ENCODE measurements at places on chromosomes 5 and 9.

DNA sequence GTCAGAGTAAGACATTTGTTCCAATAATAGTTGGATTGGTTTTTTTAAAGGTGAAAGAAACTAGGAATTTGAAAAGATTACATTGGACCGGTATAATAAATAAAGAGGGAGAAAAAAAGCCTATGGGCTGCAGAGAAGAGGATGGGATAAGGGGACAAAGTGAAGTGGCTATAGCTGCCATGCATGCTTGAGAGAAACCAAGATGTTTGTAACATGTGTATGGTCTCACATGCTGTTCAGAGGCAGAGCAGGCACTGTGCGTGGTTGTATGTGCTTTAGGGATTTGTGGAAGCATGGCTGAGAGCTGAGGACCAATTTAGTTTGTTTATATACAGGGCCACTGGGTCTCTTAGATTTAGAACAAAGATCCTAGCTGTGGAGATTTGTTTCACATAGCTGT is 32.7 kb downstream of the LNPEP start:
- DNase-seq, result no peak

GRCh38 chr5:10579536-10580521 is 16.0 kb downstream of the ANKRD33B start:
- DNase-seq, result no peak

GRCh38 chr9:117485176-117485575 is 70.3 kb upstream of the ASTN2 start:
- peak; percentile 47 for DNase-seq

- no peak for DNase-seq
Observed at GRCh38 chr9:111514967-111515366, 10.0 kb upstream of the ZNF483 start.

DNA sequence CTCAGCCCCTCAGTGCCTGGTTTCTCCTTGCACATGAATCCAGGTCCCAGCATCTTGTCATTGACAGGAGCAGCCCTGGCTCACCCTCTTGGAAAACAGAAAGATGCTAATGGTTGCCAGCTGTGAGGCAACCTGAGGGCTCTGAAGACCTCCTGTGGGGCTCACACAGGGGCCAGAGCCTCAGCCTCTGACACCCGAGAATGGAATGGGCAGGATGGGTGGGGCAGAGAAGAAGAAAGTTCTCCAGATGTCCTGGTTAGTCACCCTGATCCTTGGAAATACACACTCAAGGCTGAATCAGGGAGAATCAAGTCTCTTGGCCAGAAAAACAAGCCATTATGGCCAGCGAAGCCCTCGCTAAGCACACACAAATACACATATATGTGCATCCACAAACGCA is 32.3 kb upstream of the SPATA31E1 start:
- DNase-seq, result peak; percentile 88

DNA sequence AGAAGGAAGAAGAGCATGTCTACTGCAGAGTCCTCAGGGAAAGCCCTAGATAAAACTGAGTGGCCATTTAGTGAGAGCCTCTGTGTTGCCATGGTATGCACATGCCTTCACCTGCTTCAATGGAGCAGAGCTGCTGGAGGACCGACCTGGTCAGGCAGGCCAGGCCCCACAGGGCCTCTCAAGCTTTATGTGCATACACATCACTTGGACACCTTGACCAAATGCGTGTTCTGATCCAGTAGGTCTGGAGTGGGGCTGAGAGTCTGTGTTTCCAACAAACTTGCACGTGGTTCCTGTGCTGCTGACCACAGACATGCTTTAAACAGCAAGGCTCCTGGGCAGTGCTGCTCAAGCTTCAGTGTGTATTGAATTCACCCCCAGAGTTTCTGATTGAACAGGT is 51.4 kb upstream of the SLC2A8 start:
- DNase-seq, result no peak

- no peak for DNase-seq
Observed at GRCh38 chr5:94376672-94377345, 241.6 kb downstream of the KIAA0825 start.

DNA sequence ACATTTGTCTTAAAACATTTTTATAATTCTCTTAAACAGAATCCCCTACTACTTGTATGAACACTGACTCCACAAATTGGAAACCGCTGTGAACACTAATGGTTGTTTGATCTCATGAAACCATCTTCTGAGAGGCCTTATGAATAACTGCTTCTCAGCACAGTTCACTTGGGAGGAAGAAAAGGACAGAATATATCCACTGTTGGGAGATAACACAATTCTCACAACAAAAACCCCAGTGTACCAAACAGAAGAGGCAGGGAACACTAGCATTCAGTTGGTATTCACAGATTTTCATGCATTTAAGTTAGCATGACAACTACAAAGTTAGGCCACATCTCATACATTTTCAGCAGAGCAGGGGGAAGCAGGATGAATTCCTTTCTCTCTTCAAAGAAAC is 89.0 kb upstream of the SELENOP start:
- no peak for DNase-seq

DNA sequence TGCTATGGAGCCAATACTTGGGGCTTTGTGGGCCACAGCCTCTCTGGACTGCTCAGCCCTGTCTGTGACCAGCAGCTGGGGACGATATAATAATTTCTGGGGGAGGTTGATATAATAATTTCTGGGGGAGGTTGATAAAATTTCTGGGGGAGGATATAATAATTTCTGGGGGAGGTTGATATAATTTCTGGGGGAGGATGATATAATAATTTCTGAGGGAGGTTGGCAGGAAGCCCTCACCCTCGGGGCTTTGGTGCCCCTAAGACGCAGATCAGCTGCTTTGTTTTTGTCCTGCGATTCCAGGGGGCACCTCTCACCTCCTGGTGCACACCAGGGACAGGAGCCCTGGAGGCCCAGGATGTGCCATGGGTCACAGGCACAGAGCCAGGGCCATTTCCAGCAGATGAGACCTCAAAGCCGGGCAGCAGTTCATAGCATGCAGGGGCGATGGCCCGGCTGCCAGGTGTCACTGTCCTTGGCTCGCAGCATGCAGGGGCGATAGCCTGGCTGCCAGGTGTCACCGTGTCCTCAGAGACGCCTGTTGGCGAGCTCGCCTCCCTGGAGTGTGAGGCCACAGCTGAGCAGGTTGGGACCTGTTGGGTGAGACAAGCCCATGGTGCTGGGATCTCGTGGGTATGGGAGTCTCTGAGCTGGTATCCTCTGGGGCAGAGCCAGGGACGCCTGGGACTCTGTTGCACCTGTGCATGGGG is 3.8 kb upstream of the TOR4A start:
- DNase-seq, result peak; percentile 66

DNA sequence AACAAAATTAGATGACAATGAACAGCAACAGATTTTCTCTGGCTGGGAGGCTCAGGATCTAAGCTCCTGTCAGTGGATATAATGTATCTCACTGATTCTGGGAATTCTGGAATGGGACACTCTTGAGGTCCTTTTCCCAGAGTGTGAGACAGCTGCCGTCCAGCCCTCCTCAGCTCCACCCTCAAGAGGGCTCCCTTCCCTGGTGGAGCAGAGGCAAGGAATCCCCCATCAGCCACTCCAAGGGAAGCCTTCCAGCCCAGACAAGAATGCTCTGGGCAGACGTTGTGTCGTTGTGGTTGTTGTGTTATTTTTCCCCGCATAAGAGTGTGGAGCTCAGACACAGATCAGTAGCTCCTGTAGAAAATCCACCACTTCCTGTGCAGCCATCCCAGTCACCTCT is 47.7 kb upstream of the ATP10B start:
- DNase-seq, result no peak

- DNase-seq, result peak; percentile 18
Observed at GRCh38 chr9:70438341-70438928, 24.0 kb upstream of the KLF9 start.

DNA sequence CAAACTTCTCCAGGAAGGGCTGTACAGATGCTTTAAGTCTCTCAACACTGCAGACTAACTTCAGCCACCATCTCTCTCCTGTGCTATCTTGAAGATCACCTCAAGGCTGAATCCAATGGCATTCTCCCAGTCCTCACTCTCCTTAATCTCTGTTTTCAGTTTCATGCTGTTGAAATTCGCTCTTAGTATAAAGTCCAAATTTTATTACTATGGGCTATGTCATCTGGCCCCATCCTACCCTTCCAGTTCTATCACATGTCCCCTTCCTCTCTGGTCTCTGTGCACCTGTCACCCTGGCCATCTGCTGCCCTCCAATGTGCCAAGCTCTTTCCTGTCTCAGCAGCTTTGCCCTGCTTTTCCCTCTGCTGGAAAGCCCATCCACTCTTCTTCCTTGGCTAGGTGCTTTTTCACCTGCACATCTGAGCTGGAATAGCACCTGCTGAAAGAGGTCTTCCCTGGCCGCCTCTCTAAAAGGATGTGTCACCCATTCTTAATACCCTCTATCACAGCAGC is 284.7 kb upstream of the MAP3K1 start:
- DNase-seq, result no peak

DNA sequence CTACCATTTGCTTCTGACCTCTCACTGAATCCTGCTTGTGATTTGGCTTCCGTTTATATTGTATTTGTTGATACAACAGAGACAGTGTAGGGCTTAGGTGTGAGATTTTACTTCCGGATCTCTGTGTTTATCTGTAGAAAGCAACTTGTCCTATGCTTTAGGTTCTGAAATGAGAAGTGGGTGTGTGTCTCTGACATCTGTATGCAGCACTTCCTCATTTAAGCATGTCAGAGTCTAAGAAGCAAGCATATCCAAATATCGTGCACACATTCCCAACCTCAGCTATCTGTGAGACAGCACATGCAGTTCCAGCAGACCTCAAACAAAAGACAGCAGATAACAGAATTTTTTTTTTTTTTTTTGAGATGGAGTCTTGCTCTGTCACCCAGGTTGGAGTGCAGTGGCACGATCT is 16.3 kb downstream of the KLF9 start:
- DNase-seq, result no peak

DNA sequence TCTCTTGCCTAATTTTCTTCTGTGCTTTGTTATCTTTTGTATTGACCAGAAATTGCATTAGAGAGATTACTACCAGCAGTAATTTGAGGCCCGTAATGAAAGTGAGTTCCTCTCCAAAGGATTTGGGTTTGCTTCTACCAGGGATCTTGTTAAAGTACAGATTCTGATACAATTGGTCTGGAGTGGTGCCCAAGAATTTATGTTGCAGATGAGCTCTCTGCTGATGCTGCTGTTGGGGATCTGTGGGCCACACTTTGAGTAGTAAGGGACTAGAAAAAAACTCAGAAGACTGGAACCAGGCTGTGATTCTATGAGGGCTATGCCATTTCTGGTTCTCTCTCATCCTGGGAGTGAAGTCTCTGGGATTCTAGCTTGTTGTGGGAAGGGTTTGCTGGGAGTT is 192.2 kb downstream of the SEC61B start:
- no peak for DNase-seq

- DNase-seq, result no peak
Observed at GRCh38 chr5:168914491-168914890, 335.3 kb upstream of the PANK3 start.

GRCh38 chr5:128406803-128407202 is 131.2 kb downstream of the FBN2 start:
- DNase-seq, result no peak

GRCh38 chr5:115641948-115642347 is 16.1 kb upstream of the TMED7 start:
- peak; percentile 41 for DNase-seq

GRCh38 chr9:130872912-130873503 is 23.6 kb downstream of the QRFP start:
- DNase-seq, result no peak

GRCh38 chr5:1909346-1909985 is 26.7 kb upstream of the IRX4 start:
- DNase-seq, result no peak

DNA sequence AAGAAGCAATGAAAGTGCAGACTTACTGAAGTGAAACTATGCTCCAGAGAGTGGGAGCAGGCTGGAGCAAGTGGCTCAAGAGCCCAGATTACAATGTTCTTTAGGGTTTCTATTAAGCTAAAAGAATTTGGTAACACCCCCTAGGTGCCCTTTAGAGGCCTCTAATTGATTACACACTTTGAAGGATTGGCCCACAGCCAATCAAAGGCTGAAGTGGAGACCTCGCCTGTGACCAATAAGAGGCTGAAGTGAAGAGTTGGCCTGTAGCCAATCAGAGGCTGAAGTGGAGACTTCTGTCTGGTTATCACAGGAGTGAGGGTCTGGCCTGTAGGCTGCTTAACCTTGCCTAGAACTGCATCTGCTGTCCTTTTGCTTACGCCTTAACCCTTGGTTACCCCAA is 46.7 kb upstream of the SPATA31C2 start:
- DNase-seq, result no peak

DNA sequence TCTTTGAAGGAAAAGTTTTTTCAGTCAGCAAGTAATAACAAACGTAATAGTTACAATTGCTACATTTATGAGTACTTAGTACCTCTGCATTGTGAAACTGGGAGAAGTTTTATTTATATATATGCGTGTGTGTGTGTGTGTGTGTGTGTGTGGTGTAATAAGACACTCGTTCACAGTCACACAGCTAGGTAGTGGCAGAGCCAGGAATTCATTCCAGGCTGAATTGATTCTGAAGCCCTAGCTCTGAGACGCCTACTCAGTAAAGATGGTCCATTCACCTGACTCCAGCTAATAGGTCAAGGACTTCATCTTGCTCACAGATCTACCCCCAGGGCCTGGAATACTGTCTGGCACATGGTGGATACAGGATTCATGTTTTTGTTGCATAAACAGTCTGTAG is 13.6 kb upstream of the CAST start:
- DNase-seq, result no peak

- no peak for DNase-seq
Observed at GRCh38 chr5:62421414-62421813, 8.9 kb downstream of the IPO11 start.

DNA sequence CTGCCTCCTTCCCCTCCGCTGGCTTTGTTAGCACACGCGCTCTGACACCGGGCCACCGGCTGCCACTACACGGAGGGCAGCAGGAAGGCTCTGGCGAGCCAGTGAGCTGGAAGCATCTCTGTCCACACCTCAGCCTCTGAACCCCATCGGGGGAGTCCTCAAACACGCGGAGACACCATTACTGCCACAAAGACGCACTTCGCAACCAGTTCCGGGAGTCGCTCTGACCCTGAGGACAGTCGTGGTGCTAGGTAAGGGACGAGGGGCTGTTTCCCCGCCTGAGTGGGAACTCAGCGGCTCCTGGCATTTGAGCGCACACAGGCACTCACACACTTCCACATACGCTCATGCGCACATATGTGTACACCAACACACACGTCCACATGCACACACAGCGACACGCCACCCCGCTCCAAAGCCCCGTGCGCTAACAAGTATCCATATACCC is 160.0 kb downstream of the C9orf152 start:
- no peak for DNase-seq

DNA sequence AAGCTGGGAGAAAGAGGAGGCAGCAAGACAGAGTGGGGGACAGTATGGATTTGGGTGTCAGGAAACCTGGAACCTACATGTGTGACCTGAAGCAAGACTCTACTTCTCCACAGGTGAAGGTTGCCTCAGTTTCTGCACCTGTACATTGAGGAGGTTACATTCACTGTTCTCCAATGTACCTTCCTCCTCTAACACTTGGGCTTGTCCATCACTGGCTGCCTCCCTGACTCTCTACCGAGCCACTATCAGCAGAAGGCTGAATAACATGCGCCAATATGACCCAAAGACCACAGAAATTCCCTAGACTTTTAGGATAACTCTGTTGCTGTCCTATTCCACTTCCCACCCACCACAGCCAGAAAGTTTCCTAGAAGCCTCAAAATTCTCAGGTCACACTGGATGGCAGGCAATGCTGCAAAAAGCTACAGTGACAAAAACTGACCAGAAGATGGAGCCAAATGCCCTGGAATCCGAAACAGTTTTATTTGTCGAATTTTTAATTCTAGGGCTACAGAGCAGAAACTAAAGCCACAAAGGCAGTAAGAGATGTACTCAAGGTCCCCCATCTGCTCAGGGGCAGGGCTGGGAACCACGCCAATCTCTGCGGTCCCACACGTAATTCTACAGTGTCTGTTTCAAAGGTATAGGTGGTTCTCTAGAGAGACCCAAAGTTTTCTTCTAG is 64.4 kb downstream of the FAM114A2 start:
- peak; percentile 86 for DNase-seq
